ENCODE measurements at places on chromosomes 12 and 14. TPM values are rescaled to one million over a fixed set of nuclear protein-coding genes. Genes with fewer than 3 reads are reported as not detected.

Gene TMEM233
- total RNA-seq = not detected

Gene CDKL1
- total RNA-seq = 6.5 TPM

Gene VASH1
- total RNA-seq = 9.3 TPM

Gene RTN1
- total RNA-seq = 0.39 TPM

Gene TGFB3
- total RNA-seq = 6.4 TPM

Gene ANKRD33
- not detected for total RNA-seq

Gene E2F7
- total RNA-seq = 0.26 TPM

Gene FAM90A1
- total RNA-seq = not detected

Gene OVCH1
- total RNA-seq = not detected

Gene SDS
- 1.5 TPM for total RNA-seq

Gene SRRM4
- not detected for total RNA-seq

Gene TPH2
- total RNA-seq = 0.12 TPM

Gene FANCM
- 7.8 TPM for total RNA-seq

Gene AKAP6
- total RNA-seq = 4.4 TPM

Gene PRKAG1
- total RNA-seq = 53.7 TPM

Gene SYNJ2BP
- 19.8 TPM for total RNA-seq

- DNase-seq = no peak
These were observed 18.1 kb upstream of the IGF1 start for GRCh38 chr12:102498471-102498870.

DNA sequence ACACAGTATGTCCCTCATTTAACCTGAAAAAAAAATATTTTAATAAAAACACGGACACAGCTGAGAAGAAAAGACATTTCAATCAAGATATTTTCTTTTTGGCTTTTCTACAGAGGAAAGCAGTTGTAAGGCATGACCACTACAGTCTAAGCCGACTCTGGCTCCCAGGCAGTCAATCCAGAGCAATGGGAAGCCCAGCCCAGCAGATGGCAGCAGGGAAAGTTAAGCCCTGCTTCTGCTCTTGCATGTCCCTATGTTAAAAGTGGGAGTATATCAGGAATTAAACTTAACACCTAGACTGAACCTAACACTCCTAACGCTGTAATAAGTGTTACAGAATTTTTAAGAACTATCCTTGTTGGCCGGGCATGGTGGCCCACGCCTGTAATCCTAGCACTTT is 19.5 kb upstream of the HAL start:
- no peak for DNase-seq

DNA sequence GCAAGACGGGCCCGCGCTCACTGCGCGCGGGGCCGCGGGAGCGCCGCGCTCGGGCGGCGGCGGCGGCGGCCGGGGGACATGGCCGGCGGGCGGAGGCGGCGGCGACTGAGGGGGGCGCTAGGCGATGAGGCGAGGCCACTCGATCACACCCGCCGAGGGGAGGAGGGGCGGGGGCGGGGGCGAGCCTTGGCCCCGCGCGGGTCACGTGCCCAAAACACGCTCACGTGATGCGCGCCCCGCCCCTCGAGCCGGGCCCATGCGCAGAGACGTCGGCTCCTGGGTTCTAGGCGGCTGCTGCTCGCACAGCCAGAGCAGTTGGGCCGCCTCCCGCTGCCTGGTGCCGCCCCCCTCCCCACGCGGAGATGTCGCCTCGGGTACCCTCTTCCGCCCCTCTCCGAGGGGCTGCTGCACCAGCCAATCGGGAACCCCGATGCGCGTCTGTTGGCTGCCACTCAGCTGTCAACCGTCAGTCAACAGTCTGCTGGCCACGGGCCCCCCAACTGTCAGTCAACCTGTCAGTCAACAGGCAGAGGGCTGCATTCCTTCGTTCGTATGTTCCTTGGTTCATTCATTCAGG is at the start of gene SPPL3:
Gene SPPL3, minus strand, starts transcription at position 162 of the 577 bp plus-strand sequence. CDS start 491 bp downstream, outside the sequence.
- DNase-seq = peak; percentile 85

- no peak for DNase-seq
These were observed 319.1 kb downstream of the ZFP36L1 start for GRCh38 chr14:68473794-68474193.

- DNase-seq = no peak
These were observed 176.9 kb downstream of the PRKCH start for GRCh38 chr14:61498303-61498702.

DNA sequence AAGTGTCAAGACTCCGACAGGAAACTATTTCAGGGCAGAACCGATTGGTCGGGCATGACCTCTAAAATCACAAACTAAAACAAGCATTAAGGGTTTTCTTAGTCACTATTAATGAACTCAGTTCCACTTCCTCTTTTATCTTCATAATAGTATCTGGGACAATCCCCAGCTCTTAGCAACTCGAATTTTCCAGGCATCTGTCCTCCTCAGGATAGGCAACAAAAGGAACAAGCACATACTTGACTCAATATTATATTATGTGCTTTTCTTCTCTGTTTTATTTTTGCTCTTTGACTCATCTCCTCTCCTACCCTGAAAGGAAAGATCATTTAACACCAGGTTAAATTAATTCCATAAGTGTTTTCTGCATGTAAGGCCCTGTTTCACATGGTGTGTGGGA is 638.3 kb upstream of the TBX3 start:
- DNase-seq = no peak

GRCh38 chr14:52846591-52846990 is 55.2 kb upstream of the GNPNAT1 start:
- DNase-seq = no peak

- no peak for DNase-seq
These were observed 19.5 kb downstream of the PSMC1 start for GRCh38 chr14:90275820-90276219.

DNA sequence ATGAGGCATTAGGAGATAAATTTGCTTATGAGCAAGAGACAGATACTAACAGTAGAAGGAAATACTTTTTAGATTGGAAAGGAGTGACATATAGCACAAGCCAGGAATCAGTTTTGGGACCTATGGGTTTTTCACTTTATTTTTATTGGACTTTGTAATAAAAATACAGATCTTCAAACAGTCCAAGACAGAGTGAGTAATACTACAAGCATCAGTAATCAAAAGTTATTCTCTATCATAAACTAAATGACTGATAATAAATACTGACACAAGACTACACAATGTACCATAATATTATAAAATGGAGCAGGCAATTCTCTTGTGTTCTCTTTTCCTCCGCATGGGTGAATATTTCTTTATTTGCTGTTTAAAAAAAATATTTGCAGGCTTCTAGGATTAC is 85.8 kb downstream of the DERA start:
- no peak for DNase-seq

DNA sequence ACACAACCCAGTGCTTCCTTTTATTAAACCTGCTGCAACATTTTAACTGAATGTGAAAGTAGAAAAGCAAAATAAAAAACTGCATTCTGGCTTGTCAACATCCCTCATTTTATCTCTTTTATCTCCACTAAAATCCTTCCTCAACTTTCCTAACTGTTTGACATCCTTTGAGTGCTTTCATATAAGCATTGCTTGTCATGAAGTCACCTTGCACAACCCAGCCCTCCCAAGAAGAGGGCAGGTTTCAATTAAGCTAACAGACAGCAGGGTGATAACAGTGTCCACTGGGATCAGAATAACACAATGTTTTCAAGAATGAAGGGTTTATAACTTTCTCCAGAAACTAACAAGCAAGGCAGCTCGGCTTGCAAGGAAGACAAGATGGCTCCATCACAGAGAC is 16.3 kb upstream of the TSPAN8 start:
- no peak for DNase-seq

GRCh38 chr12:54251667-54252284 is 28.1 kb downstream of the CBX5 start:
- DNase-seq = peak; percentile 45

DNA sequence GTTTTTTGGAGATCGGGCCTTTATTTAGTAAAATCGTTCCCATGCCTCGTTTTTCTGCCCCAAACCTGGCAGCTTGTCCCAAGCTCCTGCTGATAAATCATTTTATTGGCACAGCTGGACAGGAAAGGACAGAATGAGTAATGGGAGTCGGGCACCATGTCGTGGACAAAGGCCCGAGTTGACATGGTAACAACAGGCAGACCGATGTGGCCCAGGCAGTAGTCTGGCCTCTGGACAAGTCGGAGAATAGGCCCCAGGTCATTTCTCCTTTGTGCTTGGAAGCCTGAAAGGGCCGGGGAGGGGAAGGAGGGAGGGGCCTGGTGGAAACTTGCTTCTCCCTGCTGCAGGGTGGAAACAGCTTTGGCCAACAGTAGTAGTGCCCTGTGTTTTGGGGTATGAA is 234.9 kb downstream of the SUDS3 start:
- DNase-seq = no peak

GRCh38 chr12:108955225-108955835 is 65.5 kb downstream of the SVOP start:
- DNase-seq = no peak

- no peak for DNase-seq
These were observed 49.8 kb downstream of the FAR2 start for GRCh38 chr12:29198901-29199300.

DNA sequence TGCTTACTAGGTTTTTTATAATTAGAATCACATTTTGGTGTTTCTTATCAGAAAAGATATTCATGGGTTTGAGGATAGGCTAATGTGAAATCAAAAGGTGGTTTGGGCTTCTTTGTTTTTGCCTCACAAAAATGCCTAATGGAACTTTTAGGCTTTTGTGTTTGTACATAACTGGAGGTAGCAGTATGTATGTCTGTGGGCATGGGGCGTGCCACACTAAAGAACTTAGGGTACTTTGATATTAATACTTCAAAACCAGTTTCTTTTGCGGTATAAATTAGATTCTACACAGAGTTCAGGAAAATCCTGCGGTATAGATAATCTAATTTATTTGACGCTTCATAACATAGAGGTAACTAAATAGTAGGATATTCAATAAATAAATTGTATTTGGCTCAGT is 1.9 kb downstream of the ETV6 start:
- no peak for DNase-seq

- no peak for DNase-seq
These were observed 769.4 kb upstream of the USP15 start for GRCh38 chr12:61490526-61491498.

DNA sequence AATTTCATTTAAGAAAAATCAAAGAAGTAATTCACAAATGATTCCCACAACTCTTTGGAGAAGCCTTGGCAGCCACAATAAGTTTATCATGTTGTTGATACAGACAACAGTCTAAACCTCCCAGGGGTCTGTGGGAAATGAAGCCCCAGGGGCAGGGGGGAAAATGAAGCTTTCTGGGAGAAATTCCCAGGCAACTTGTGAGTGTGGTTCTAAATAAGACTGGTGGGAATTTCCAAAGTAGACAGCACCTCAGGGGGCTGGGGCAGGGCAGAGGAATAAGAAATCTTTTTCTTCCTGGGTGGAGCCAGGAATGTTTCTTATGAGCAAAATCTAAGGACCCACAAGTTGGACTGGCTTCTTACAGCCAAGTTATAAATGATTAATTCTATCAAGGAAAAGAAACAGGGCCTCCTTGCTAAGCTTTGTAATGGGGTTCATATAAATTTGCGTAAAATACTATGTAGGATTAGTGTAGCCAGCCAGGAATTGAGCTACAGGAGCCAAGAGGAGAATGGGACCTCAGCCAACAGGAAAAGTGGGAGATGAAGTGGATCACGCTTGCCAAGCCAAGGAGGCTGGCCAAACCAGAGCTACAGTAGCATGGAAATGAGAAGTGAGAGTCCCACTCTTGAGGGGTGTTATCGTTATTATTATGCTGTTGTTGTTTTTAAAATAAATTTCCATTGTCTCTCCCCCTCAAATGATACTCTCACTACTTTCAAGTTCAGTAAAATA is 182.9 kb upstream of the FAR2 start:
- DNase-seq = no peak

GRCh38 chr12:6954316-6955107 is 3.4 kb downstream of the PTPN6 start:
- DNase-seq = no peak

DNA sequence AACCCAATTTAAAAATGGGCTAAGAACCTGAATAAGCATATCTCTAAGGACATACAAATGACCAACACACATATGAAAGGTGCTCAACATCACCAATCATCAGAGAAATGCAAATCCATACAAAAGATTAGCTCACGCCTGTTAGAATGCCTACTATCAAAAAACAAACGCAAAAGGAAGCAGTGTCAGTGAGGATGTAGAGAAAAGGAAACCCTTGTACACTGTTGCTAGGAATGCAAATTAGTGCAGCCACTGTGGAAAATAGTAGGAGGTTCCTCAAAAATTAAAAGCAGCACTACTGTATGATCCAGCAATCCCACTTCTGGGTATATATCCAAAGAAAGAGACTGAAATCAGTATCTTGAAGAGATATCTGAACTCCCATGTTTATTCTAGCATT is 133.0 kb downstream of the CPNE8 start:
- DNase-seq = no peak

GRCh38 chr14:76862546-76863282 is 36.5 kb downstream of the LRRC74A start:
- DNase-seq = no peak

- DNase-seq = peak; percentile 76
These were observed at the start of gene CCDC175 for GRCh38 chr14:59576332-59577294. Gene CCDC175 (minus strand): TSS chr14:59576812. CDS start chr14:59576775, 37 bp downstream.

DNA sequence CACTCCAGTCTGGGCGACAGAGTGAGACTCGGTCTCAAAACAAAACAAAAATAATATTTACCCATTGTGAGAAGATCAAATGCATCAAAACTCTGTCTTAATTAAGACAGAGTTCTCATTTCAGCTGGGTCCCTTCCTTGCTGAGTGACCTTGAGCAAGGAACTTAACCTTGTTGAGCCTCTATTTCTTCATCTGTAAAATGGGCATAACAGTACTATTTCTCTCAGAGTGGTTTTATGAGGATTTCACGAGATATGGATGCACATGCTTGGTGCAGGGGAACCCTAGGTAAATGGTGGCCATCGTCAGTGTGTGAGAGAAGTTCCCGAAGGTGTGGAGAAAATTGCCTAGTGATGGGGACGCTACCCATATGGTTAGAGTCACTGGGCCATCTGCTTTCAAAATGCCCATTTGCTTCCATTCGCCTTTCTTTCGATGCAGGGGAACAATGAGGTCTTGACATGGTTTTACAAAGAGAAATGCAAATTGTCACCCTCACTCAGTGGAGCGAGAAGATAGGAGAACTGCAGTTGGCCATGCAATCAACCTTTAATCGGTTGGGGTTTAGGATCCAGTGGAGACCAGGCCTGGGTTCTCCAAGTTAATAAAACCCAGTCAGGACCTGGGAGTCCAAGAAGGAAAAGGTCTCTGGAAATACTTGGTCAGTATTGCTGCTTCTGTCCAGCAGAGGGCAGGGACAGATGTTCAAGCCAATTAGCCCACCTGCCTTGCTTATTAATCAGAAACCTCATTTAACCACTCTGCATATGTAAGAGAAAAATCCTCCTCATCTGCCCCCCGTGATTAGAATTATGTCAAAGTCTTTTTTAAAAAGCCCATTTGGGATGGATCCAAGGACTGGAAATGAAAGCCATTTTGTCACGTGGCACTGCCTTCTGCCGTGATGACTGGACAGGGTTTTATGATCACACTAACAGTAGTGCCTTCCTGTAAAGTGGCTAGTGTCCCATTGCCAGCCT is 37.2 kb downstream of the CFAP251 start:
- no peak for DNase-seq

DNA sequence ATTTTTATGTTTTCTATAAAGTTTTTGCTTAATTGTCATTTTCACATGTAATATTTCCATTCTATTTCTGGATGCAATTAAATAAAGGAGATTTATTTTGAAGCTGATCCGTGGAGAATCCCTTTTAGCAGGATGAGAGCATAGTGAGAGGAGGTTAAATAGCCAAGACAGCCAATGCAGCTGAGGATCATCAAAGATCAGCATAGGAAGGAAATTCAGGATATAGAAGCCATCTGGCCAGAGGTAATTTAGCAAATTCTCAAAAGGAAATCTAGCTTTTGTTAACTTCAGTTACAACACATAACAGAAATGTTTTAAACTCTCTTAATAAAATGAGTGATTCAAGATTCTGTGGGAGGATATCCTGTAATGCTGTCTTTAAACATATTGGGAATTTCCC is 122.8 kb upstream of the PDE3A start:
- no peak for DNase-seq
